HEK293T (cell line): ENCODE measurements at places on chromosomes 2 and 18.

- DNase-seq: no peak
Measured at GRCh38 chr2:231545105-231545902, 15.1 kb upstream of the NMUR1 start.

DNA sequence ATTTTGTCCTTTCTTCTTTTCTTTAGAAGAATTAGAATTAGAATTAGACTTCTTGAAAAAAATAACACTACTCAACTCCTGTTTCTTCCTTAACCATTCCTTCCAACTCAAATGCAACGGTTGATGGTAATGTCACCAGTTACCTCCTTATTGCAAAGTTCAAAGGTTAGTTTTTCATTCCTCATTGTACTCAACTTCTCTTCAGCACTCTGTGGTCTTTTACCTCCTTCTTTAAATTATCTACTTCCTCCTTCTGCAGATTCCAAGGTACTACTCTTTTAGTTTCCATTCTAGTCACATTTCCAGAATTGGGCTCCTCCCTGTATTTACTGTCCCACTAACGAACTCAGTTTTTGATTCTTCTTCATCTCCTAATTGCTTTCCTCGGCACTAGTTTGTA, 700.7 kb downstream of the SATB2 start:
- DNase-seq: no peak

DNA sequence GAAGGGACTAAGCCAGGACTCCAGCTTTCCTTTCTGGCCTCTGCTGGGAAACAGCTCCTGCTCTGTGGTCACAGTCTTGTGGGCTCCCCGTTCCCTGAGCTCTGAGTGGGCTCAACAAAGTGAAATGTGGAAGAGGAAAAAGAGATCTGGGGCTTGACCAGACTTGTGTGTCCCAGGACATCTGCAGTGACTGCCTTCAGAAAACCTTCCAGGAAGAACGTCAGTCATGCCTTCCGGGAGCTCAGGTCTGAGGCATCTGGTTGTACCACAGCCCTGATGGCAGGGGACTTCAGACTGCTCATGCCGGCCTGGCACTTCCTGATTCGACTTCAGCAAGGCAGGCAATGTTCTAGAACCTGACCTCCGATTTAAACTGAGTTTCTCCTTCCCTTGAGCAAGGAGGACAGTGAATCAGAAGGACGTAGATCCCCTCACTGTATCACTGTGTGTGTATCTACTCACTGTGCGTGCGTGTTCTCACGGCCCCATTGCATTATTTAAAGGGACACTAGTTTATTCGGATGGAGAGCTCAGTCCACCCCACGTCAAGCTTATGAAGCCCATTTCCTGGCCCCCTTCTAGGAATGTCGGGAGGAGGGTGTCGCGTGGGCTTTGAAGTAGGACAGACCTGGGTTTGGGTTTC, 548 bp upstream of the FBLN7 start:
- no peak for DNase-seq

DNA sequence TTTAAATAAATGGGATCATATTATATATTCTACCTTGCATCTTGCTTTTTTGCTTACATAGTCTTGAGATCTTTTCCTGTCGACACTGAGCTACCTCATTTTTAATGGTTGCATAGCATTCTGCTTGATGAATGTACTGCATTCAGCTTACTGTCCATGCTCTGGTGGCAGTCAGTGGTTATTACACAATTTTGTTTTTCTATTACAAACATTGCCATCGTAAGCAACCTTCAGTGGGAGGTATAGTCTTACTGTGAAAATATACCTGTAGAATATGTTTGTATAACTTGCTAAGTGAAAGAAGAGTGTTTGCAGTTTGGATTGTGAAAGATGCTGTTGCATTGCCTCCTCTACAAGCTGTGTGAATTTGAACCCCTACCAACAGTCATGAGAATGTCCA, 43.4 kb downstream of the UBXN4 start:
- no peak for DNase-seq

GRCh38 chr2:43105586-43106558, 120.5 kb downstream of the ZFP36L2 start:
- peak; percentile 41 for DNase-seq

DNA sequence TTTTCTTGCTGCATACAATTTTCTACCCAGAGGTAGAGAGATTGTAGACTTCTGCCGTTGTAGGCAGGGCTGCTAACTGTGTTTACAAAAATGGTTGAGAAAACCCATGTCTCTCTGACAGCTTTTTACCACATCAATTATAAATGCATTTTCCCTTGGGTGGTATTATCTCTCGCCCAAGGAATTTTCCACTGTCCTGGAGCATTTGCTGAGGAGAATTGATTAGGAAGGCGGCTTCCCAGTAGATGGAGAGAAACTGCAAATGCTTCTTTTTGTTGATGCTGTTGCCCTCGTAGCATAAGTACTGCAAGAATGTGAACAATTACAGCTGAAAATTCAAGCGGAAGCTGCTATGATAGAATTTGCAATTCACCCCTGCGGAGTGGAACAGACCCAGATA, 1007.7 kb upstream of the KLHL29 start:
- no peak for DNase-seq

DNA sequence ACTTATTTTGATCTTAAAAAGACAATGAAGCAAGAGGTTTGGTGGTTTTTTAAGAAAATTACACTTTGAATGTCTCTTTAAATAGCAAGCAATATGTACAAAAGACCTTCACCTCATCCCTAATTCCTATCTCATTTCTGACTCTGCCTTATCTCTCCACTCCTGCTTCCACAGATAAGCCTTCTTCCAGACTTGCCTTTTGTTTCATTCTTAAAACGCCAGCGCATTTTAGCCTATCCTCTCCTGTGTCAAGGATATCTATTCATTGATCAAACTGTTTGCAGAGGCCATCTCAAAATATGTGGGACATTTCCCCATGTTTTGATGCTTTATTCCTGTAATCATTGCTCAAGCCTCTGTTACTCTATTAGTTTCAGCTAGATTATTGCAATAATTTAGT, 562.5 kb downstream of the PARD3B start:
- DNase-seq: no peak

DNA sequence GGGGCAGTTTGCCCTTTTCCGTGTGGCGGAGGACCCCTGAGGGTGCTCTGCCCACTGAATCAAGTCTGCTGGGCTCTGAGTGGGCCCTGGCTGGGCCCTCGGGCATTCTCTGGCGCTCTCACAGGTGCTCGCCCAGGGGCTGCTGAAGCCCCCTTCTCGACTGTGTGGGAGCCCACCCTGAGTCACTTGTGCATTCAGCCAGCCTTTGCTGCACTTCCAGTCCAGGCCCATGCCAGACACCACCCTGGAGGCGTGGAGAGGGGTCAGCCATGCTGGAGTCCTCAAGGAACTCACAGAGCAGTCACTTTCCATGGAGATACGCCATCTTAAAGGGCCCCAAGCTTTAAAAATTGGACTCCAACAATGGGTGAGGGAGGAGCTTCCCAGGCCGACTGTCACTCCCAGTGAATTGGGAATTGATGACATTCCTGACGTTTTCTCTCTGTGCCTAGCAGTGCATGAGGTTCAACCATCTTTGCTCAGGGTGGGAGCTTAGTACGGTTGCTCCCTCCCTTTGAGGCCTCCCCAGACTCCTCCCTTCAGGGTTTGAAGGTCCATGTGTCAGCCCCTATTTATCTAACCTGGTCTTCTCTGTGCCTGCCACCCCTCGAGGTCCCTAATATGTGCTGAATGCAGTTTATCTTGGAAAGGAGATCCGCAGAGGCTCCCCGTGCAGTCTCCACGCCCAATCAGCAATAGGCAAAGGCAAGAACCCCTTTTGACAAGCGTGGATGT, 71.8 kb upstream of the HS6ST1 start:
- no peak for DNase-seq
